ENCODE measurements at places on chromosomes 2 and 18.
A peak's percentile ranks its signal among the peaks of the same experiment; 100 is the strongest.

DNA sequence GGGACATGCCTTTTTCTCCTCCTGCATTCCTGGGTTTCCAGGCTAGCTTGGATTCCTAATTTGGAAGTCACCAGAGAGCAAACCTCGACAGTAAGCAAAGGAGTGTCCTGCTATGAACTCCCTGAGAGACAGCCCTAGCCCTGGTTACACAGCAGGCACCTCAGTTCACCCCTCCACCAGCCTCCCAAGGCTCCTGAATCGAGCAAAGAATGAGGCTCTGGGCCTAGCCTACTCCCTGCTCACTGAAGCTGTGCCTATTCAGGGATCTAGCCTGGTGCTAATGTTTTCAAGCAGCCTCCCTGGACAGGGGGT is 66.7 kb upstream of the RMDN2 start:
- DNase-seq: no peak

- DNase-seq: no peak
These were observed 19.3 kb downstream of the FBLN7 start for GRCh38 chr2:112157472-112157871.

GRCh38 chr2:227390468-227391256 is 2.9 kb upstream of the SCYGR1 start:
- DNase-seq: no peak

DNA sequence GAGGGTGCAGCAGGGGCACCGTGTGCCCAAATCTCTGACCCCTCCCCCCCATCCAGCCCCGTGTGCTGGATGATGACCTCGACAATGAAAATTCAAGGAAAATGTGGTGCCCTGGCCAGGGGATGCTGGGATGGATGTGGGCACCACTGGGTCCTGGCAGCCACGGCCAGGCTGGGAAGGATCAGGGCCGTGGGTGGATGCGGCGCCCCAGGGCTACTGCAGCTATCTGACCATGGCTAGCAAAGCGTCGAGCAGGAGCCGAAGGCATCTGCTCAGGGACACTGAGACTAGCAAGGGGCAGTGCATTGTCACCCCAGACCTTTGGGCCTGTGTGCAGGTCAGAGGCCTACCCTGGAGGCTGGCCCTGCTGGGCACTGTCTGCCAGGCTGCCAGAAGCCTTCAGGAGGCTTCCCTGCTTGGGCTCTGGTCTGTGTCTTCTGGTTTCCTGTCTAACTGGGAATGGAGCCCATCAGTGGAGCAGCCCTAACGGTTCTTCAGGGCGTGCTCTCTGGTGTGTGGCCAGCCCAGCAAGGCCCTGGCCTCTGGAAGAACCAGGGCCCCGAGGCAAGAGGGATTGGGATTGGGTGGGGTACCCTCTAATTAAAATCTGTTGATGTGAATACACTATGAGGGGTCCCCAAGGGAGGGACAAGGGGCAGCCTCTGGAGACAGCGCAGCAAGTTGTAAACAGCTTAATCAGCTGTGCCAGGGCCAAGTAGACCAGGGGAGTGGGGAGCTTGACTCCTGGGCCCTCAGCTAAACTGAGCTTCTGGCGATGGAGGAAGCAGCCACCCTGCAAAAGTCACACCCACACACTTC is 98.0 kb downstream of the STPG4 start:
- peak; percentile 72 for DNase-seq

GRCh38 chr18:5463831-5464230 is 80.0 kb downstream of the EPB41L3 start:
- no peak for DNase-seq

GRCh38 chr2:218345491-218346236 is 11.0 kb upstream of the CATIP start:
- no peak for DNase-seq

DNA sequence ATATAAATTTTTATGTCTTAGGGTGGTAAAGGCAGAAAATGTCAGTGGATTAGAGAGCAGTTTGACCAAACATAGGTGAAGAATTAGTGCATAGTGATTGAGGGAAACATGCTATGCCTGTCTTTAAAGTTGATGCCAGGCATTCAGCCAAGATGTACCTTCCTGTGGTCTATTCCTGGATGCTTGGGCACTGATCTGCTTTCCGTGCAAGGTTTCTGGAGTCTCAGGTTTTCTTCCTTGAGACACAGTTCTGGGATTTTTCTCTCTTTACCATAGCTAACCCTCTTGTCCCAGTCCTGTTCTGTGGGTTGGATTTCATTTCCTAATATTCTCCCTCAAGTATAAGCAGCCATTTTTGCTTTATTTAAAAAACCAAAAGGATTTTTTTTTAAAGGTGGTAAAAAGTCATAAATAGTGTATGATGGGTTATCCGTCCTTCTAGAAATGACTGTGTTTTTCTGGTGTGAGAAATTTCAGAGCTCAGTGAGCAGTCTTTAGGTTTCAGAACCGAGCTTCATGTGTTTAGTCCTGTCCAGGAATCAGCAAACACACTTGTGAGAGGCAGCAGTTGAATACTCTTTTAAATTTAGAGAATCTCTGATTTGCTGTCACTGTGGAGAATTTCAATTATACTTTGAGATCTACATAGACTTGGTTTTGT is 43.0 kb upstream of the CYBRD1 start:
- no peak for DNase-seq

DNA sequence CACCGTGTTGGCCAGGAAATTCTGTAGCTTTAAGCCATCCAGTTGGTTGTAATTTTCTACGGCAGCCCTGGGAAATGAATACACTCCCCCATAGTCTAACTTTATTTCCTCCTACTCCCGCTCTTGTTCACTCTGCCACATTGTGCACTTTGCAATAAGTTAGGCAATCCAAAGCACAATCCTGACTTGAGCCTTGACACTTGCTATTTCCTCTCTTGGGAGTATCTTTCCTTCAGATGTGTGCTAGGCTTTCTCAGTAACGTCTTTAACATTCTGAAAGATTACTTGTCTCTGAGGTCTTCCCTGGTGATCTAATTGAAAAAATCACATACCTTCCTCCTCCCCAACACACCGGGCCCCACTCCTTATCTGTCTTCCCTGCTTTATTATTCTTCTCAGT is 65.9 kb upstream of the RAB27B start:
- no peak for DNase-seq

DNA sequence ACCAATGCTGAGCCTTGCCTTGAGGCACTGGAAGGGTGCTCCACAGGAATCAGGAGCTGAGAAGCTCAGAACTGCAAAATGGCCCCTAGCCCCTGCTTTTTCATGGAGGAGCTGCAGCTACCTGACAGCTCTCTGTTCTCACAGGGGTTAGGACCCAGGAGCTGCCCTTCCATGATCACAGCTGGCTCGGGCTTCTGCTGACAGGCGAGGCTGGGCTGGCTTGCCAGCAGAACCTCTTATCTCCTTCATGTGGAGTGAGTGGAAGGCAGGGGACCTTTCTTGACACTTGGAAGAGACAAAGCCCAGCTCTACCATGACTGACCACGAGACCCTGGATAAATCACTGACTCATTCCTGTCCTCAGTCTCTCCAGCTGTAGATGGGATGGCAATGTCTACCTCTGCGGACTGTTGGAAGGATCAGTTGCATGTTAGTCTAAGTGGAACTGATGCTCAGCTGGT is 113.4 kb downstream of the CAPN13 start:
- DNase-seq: no peak

Measured in GDM1 (cell line).